ENCODE measurements at places on chromosomes 4 and X. TPM values are rescaled to one million over a fixed set of nuclear protein-coding genes. Genes with fewer than 3 reads are reported as not detected.
A peak's percentile ranks its signal among the peaks of the same experiment; 100 is the strongest.

DNA sequence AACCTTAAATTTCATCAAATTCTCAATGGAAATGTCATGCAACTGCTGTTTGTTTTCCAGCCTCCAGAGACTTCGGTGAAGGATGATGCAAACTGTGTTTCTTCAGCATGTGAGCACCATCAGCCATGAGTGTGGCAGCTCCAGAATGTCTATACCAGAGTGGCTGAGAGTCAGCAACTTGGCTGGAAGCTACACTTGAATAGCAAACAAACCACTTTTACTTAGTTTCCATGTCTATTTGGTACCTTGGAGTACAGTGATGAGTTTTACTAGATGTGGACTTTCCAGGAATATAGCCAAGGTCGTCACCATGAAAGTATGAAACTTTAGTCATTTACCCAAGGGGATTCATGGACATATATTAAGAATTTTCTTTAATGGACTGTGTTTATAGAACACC, 4.3 kb upstream of the IL21 start:
- no peak overlapping the region for H3K4me3 ChIP-seq
- DNase-seq: no peak
- H3K4me1 ChIP-seq: no peaks in the 10 kb centered on the region

- H3K4me1 ChIP-seq: peaks cover 10% of the 10 kb centered on the region
- DNase-seq: no peak
- no peaks in the 10 kb centered on the region for H3K27me3 ChIP-seq
- H3K4me3 ChIP-seq: no peak overlapping the region
- no peaks in the 10 kb centered on the region for H3K36me3 ChIP-seq
Observed at GRCh38 chr4:13659341-13660070, 32.0 kb upstream of the BOD1L1 start.

The ANK2 gene
- total RNA-seq: 31.5 TPM

GRCh38 chr4:10554694-10555093, 97.5 kb upstream of the ZNF518B start:
- H3K27me3 ChIP-seq: no peaks in the 10 kb centered on the region
- DNase-seq: peak; percentile 59
- H3K36me3 ChIP-seq: no peaks in the 10 kb centered on the region
- no peak overlapping the region for H3K4me3 ChIP-seq

GRCh38 chr4:98619180-98619579, 39.2 kb downstream of the TSPAN5 start:
- H3K36me3 ChIP-seq: no peaks in the 10 kb centered on the region
- no peaks in the 10 kb centered on the region for H3K27me3 ChIP-seq
- DNase-seq: no peak
- H3K27ac ChIP-seq: no peak overlapping the region
- no peak overlapping the region for H3K4me3 ChIP-seq

The MAGEB17 gene
- total RNA-seq: not detected

GRCh38 chr4:89152972-89153371, 41.6 kb downstream of the TIGD2 start:
- H3K4me3 ChIP-seq: no peak overlapping the region
- H3K4me1 ChIP-seq: no peaks in the 10 kb centered on the region
- H3K36me3 ChIP-seq: no peaks in the 10 kb centered on the region

The SCML2 gene
- 1.7 TPM for total RNA-seq

The TMEM187 gene
- 8.8 TPM for total RNA-seq

DNA sequence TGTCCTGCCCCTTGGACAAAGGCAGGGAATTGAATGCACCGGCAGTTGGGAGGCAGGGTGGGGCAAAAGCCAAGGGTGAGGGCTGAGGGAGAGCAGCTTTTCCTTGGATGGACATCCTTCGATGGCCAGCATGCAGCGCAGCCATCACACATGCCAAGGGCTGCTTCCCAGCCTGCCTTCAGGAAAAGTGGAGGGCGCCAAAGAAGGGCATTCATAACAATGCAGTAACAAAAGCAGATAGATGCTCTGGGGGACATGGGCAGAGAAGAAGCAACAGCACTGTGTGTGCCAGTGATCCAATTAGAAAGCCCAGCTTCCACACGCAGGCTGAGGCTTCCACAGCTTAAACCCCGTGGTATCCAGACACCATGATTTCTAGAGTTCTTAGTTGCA, 71.5 kb downstream of the TSPAN5 start:
- H3K27me3 ChIP-seq: no peaks in the 10 kb centered on the region
- no peaks in the 10 kb centered on the region for H3K36me3 ChIP-seq
- DNase-seq: no peak
- H3K4me3 ChIP-seq: no peak overlapping the region

GRCh38 chr4:72494156-72494555, 74.9 kb downstream of the ADAMTS3 start:
- H3K27ac ChIP-seq: no peak overlapping the region
- no peak for DNase-seq
- H3K4me1 ChIP-seq: no peaks in the 10 kb centered on the region

DNA sequence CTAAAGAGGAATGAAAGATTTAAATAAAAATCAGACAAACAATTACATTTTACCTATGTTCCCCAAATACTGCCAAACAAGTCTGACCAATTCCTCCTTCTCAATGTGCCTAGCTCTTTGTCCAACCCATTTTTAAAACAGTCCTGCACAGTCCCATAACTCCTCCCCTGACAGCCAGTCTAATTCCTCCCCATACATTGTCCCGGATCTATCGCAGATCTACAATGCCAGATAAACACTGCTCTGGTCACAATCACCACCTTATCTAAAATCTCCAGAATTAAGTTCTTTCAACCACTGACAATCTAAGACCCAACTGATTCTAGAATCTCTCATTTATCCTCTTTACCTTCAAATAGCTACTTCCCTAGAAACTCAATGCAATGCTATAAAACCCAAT, 176.0 kb downstream of the APBB2 start:
- no peaks in the 10 kb centered on the region for H3K36me3 ChIP-seq
- no peak overlapping the region for H3K4me3 ChIP-seq
- H3K4me1 ChIP-seq: no peaks in the 10 kb centered on the region
- H3K27ac ChIP-seq: no peak overlapping the region

GRCh38 chr4:148094149-148094548, 348.1 kb downstream of the NR3C2 start:
- H3K4me1 ChIP-seq: no peaks in the 10 kb centered on the region
- no peak overlapping the region for H3K27ac ChIP-seq
- no peak for DNase-seq
- H3K36me3 ChIP-seq: no peaks in the 10 kb centered on the region
- no peaks in the 10 kb centered on the region for H3K27me3 ChIP-seq

GRCh38 chr4:118082182-118082581, 47.9 kb downstream of the NDST3 start:
- no peak overlapping the region for H3K4me3 ChIP-seq
- H3K36me3 ChIP-seq: no peaks in the 10 kb centered on the region
- DNase-seq: no peak
- H3K27me3 ChIP-seq: no peaks in the 10 kb centered on the region
- no peaks in the 10 kb centered on the region for H3K4me1 ChIP-seq

DNA sequence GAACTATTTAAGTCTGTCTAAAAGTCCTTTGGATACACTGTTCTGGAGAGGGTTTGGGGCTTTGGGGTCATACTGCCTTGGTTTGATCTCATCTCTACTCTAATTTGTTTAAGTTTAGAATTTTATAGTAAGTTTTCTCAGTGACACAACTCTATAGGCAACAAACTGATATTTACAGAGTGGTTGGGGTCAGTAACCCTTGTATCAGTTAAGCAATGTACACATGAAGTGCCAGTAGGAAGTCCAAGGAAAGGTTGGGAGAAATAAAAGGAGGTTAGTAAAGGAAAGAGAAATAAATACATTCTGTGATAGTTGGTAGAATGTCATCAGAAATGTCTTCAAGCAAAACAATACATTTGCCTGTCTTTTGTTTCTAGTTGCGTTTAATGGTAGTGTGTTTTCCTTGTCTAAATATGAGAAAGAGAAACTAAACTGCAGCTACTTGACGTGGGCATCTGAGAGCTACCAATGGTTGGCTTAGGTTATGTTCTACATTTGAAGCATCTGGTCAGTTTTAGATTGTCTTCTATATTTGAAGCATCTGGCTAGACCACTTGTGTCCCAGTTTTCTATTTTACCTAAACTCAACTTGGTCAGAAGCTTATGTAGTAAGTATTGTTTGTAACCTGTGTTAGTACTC, 6.9 kb downstream of the ATP7A start:
- no peak overlapping the region for H3K27ac ChIP-seq
- no peaks in the 10 kb centered on the region for H3K27me3 ChIP-seq
- no peak overlapping the region for H3K4me3 ChIP-seq
- peaks cover 12% of the 10 kb centered on the region for H3K4me1 ChIP-seq

DNA sequence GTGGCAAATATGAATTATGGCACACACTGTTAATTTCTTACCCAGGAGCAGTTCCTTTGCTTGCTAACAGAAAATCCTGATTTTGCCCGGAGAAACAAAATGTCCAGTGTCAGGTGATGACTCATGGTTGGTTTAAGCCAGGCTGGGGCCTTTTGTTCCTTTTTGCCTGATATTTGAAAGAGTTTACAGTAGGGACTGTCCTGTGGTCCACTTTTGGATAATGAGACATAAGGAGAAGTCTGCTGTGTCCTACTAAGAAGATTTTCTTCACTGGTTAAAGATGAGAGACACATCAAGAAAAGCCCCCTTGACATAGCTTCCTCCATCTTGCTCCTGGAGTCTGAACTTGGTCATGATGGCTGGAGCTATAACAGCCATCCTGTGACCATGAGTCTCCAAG, 12.1 kb upstream of the DRD5 start:
- no peaks in the 10 kb centered on the region for H3K27me3 ChIP-seq
- H3K36me3 ChIP-seq: no peaks in the 10 kb centered on the region
- no peaks in the 10 kb centered on the region for H3K4me1 ChIP-seq

- H3K4me1 ChIP-seq: no peaks in the 10 kb centered on the region
- no peak for DNase-seq
- no peak overlapping the region for H3K4me3 ChIP-seq
- peak overlapping the region; percentile 65 for H3K27ac ChIP-seq
- H3K36me3 ChIP-seq: no peaks in the 10 kb centered on the region
Observed at GRCh38 chr4:168863719-168864647, 146.1 kb downstream of the CBR4 start.

The CTAG1A gene
- not detected for total RNA-seq

GRCh38 chrX:149829751-149830191, 48.0 kb downstream of the MAGEA9 start:
- no peaks in the 10 kb centered on the region for H3K4me1 ChIP-seq
- H3K27ac ChIP-seq: no peak overlapping the region
- peaks cover 8% of the 10 kb centered on the region for H3K27me3 ChIP-seq
- DNase-seq: no peak

- no peaks in the 10 kb centered on the region for H3K4me1 ChIP-seq
- H3K27me3 ChIP-seq: no peaks in the 10 kb centered on the region
- H3K36me3 ChIP-seq: no peaks in the 10 kb centered on the region
- DNase-seq: peak; percentile 85
- H3K27ac ChIP-seq: peak within 1 kb of the TSS; percentile 87
- peak within 1 kb of the TSS; percentile 66 for H3K4me3 ChIP-seq
Observed at GRCh38 chr4:158768555-158769174, at the start of gene FNIP2. Gene FNIP2 (plus strand): TSS chr4:158769026. CDS start chr4:158769213, 187 bp downstream.

- no peak for DNase-seq
- no peaks in the 10 kb centered on the region for H3K4me1 ChIP-seq
- no peaks in the 10 kb centered on the region for H3K36me3 ChIP-seq
- no peak overlapping the region for H3K4me3 ChIP-seq
- no peaks in the 10 kb centered on the region for H3K27me3 ChIP-seq
- no peak overlapping the region for H3K27ac ChIP-seq
Observed at GRCh38 chr4:121792966-121793365, 8.2 kb upstream of the EXOSC9 start.

The ANKRD50 gene
- 40.7 TPM for total RNA-seq

- no peak for DNase-seq
- H3K27ac ChIP-seq: peak overlapping the region; percentile 89
- peak overlapping the region; percentile 78 for H3K4me3 ChIP-seq
Observed at GRCh38 chr4:112284662-112285411, 867 bp downstream of the TIFA start.

DNA sequence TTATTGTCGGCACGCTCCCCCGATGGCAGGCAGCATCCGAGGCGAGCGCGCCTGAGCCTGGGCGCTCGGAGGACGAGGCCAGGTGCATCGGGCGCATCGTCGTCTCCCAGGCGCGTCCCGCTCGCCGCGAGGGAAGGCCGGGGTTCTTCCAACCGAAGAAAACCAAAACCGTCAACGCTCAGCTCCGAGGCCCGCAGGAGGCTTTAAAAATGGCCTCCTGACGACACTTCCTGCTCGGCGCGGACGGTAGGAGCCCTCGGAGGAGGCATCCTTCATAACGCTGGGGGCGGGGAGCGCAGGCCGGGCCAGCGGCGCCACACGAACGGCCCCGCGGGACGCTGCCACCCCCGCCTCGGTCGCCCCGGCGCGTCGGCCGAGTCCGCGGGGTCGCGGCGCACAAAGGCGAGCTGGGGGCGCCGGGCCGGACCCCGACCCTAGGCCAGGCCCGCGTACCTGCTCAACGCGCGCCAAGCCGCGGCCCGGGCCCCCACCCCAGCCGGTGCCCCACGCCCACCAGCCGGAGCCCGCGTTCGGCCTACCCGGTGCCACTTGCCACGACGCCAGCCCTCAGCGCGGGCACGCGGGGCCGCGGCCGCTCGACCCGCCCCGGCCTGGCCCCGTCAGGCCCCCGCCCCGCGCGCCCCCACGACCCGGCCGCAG, 501 bp downstream of the ZNF518B start:
- peaks cover 30% of the 10 kb centered on the region for H3K36me3 ChIP-seq
- DNase-seq: peak; percentile 65
- peaks cover 4% of the 10 kb centered on the region for H3K27me3 ChIP-seq

GRCh38 chr4:6110681-6111353, 89.5 kb downstream of the JAKMIP1 start:
- no peak overlapping the region for H3K27ac ChIP-seq
- no peaks in the 10 kb centered on the region for H3K27me3 ChIP-seq
- DNase-seq: no peak
- H3K4me3 ChIP-seq: no peak overlapping the region

GRCh38 chrX:16931371-16931770, 15.1 kb upstream of the REPS2 start:
- H3K36me3 ChIP-seq: no peaks in the 10 kb centered on the region
- H3K4me3 ChIP-seq: no peak overlapping the region
- H3K27ac ChIP-seq: no peak overlapping the region
- H3K27me3 ChIP-seq: peaks cover 9% of the 10 kb centered on the region

The FHIP1A gene
- 20.0 TPM for total RNA-seq

- H3K27me3 ChIP-seq: no peaks in the 10 kb centered on the region
- H3K4me1 ChIP-seq: no peaks in the 10 kb centered on the region
- H3K4me3 ChIP-seq: no peak overlapping the region
- H3K36me3 ChIP-seq: no peaks in the 10 kb centered on the region
- DNase-seq: no peak
Observed at GRCh38 chr4:100738196-100739165, 220.7 kb upstream of the EMCN start.

The HTR2C gene
- not detected for total RNA-seq

The PLP2 gene
- 79.8 TPM for total RNA-seq

- H3K36me3 ChIP-seq: no peaks in the 10 kb centered on the region
- H3K4me1 ChIP-seq: no peaks in the 10 kb centered on the region
- no peak for DNase-seq
- no peak overlapping the region for H3K4me3 ChIP-seq
- H3K27ac ChIP-seq: no peak overlapping the region
- no peaks in the 10 kb centered on the region for H3K27me3 ChIP-seq
Observed at GRCh38 chrX:38103857-38104812, 97.8 kb downstream of the SYTL5 start.

- no peak for DNase-seq
- no peak overlapping the region for H3K4me3 ChIP-seq
Observed at GRCh38 chr4:39068907-39069306, 6.9 kb downstream of the KLHL5 start.

- H3K27ac ChIP-seq: no peak overlapping the region
- no peaks in the 10 kb centered on the region for H3K4me1 ChIP-seq
- H3K4me3 ChIP-seq: no peak overlapping the region
Observed at GRCh38 chrX:113522814-113523213, 682.2 kb upstream of the AMOT start.

Data from left lung (tissue), 14 donors.